Activated CD8-positive, alpha-beta T cell treated with anti-CD3 and anti-CD28 coated beads for 36 hours (primary cell): ENCODE measurements at places on chromosomes 7 and 10.
A peak's percentile ranks its signal among the peaks of the same experiment; 100 is the strongest.

DNA sequence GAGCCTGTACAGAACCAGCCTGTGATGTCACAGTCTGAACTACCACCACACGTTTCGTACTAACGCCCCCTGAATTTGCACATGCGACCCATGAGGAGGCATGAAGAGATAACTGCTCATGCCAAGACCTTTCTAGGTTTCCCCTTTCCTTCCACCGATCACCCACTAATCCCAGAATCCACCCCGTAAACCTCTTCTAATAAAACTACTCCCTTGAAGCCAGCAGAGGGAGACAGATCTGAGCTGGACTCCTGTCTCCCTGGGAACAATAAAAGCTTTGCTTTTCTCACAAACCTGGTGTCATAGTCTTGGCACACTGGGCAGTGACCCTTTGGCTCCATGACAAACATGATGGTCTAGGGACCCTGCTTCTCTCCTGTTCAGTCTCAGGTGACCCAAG lies 144.5 kb downstream of the FRMD4A start:
- peak; percentile 2 for DNase-seq

DNA sequence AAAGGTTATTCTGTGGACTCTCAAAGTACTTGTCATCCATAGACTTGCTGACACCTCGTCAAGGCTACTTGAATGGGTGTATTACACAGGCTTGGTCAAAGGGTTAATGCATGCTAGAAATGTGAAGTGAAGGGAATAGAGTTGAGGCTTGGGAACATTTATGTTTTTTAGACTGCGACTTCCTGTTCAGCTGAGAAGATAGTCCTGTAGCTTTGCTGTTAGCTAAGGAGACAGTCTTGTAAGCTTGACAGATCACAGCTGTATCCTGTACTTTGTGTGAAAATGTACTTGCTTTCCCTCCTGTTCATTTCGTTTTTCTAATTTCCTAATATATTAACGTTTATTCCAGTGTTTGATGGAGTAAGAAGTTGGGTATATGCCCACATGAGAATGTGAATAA lies 52.1 kb downstream of the ADD3 start:
- no peak for DNase-seq

- no peak for DNase-seq
Observed at GRCh38 chr7:101195884-101196283, 5.0 kb downstream of the MOGAT3 start.

- no peak for DNase-seq
Observed at GRCh38 chr7:65812281-65812680, 60.6 kb upstream of the VKORC1L1 start.

DNA sequence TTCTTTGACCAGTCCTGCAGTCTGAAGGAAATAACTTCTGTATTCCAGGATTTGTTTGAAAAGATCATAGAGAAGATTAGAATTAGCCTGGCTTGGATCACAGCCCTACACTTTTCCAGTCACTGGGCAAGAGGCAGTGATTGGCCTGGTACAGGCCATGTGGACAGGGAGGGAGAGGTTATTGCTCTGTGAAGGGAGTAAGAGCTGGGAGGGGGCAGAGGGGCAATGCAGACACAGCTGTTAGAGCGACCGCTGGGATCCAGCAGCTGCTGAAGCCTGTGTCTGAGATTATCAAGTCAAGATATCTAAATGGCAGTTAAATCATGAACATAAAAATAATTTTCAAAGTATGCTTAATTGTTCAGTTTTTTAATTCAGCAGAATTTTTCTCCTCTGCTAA lies 257.3 kb downstream of the SDK1 start:
- no peak for DNase-seq

GRCh38 chr7:31362401-31362800 lies 21.9 kb upstream of the NEUROD6 start:
- no peak for DNase-seq

DNA sequence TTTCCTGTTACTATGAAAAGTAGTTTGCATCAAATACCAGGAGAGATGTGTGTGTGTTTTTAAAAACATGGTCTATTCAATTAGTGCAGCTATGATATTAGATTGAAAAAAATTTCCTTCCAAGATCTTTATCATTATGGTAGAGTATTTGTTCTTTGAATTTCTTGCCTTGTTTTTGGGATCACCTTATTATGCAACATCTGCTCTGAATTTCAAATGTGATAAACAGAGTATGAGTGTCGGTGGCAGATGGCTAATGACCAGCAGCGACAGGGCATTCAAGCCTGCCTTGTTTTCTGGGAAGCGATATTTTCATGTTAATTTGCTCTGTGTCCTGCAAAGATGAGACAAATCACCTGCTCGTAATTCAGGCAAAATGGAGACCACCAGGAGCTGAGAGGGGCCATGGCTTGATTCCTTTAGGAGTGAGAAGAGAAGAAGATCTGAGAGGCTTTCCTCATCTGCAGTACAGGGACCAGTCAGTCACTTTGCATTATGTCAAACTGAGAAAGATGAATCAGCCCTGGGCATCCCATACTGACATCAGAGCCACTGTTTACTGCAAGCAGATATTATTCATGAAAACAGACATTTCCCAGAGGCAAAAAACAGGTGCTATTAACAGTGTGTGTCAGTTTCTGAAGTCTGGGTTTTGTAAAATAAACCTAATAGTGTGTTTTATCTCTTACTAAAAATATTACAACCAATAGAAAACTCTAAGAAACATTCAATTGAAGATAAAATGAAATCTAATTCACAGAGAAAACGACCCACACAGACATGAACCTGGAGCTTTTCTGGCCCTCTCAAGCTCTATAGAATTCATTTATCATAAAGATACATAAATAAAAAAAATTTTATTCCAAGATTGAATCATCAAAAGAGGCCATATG lies 67.6 kb downstream of the CDK6 start:
- peak; percentile 65 for DNase-seq

DNA sequence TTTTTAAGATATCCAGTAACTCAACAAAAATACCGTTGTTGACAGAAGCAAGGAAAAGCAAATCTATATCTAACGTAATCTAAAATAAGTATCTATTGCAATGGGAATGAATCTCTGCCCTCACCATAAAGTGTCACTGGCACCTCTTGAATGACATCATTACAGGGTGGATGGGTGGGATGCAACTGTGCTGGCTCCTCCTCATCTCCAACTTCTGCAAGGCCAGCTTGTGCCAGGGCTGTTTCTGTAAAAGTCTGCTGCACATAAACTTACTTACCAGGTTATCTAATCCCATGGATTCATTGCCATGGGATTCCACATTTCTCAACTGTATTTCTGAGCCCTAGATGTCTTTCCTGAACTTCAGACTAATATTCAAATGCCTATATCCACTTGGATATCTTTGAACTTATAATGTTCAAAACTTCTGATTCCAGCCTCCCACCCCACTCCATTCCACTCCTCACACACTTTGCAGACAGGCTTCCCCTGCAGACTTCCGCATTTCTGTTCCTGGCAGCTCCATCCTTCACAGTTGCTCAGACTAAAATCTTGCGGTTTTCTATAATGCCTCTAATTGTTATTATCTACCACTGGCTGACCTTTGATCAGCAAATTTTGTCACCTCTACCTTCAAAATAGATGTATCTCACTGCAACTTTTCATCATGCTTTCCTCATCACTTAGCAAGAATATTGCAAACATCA lies 10.7 kb downstream of the FGL2 start:
- no peak for DNase-seq

DNA sequence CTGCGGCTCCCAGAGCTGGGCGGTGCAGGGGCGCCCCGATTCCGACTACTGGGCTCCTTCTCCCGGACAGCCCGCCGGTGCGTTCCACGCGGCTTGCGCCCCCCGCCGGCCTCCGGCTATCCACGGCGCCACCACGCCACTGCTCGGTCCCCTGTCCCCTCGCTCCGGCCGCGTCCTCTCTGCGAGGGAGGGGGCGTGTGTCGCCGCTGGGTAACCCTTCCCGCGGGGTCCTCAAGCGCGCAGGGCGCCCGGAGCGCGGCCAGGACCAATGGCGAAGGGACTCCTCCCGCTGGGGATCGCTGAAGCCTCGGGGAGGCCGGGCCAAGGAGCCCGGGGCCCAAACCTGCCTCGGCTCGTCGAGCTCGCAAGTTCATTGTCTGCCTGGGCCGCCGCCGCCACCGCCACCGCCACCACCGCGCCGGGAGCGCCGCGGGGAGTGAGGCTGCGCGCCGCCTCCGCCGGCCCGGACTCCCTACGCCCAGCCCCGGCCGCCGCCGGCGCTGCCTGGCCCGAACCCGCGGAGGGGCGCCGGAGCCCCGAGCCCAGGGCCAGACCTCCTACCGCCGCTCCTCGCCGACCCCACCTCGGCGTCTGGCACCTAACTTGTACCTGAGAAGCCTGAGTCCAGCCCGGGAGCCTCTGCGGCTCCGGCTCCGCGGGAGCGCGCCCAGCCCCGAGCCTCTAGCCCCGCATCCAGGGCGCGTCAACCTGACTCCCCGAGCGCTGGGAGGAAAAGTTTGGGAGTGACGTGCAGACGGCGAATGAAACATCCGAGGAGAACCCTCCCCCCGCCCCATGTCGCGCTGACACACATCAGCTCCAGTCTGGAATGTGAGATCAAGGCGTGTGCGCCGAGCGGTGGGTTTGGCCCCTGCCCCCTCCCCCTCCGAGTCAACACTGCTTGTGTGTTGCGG lies at the start of gene CHST15:
Gene CHST15, minus strand, starts transcription at position 739 of the 914 bp plus-strand sequence. CDS start 47,386 bp downstream, outside the sequence.
- peak; percentile 17 for DNase-seq

- no peak for DNase-seq
Observed at GRCh38 chr7:136058546-136058945, 81.4 kb upstream of the MTPN start.

DNA sequence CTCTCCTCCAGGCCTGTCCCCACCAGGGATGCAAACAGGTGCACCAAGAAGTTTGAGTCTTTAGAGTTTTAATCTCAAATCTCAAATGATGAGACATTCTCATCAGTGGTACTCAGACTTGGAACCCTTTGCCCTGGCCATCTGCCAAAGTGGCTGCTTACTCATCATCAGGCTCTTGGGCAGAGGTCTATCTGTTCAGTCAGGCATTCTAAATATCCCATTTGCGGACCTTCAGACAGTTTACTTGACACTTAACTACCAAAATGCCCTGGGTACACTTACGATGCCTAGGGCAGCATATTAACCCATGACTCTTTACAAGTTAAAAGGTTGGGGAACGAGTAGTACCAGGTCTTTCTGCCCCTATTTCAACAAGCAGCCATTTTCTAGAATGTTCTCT lies 61.2 kb upstream of the YAE1 start:
- DNase-seq = peak; percentile 39

GRCh38 chr7:107644309-107644974 lies 16.2 kb upstream of the SLC26A4 start:
- no peak for DNase-seq

GRCh38 chr10:93745408-93746065 lies 12.2 kb upstream of the LGI1 start:
- DNase-seq = no peak

DNA sequence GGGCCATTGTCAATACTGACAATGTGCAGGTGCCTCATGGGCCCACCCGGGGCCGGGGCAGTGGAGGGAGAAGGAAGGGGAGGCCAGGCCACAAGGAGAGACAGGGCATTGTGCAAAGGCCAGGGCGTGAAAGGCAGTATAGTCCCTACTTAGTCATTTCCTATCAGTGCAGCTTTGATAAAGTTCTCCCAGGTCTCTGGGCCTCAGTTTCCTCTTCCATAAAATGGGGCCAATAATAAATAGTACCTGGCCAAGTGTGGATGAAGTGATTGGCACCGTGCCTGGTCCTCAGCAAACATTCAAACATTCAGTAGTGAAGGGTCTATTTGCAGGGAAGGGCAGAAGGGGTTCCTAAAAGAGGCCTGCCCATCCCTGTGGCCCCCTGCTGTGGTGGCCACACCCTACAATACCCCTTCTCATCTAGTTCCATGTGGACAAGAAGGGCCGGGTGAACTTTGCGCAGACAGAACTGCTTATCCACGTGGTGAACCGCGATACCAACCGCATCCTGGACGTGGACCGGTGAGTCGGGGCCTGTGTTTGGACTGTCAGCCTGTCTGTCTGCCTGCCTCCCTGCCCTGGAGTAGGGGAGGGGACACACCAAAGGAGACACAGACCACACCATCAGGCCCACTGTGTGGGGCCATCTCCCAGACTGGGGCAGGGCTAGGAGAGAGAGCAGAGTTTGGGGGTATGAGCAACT lies 36.9 kb upstream of the VSIR start:
- DNase-seq = no peak

GRCh38 chr10:133307776-133308420 lies 774 bp downstream of the TUBGCP2 start:
- peak; percentile 97 for DNase-seq

DNA sequence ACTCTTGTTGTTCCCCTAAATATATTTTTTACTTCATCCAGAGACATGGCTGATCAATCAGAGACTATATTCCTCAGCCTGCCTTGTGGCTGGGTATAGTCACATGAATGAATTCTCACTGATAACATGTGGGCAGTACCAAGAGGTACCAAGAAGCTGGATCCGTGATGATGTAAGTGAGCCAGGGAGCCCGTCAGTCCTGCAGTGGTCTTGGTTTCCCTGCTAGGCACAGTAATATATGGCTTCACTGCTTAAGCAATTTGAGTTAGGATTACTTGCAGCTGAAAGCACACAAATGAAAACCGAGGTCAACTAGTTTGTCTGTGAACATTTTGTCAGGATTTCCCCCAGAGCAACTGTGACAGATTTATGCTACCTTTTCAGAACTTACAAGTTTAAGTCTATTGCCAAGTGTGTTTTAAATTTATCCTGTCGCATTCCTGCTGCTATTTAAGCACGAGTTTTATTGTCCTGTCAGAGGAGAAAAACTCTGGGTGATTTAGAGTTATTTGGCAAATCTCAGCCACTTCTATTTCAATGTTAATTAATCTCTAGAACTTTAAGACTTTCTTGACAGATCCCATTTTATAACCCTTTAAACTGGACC lies 381.8 kb downstream of the PHF14 start:
- no peak for DNase-seq

DNA sequence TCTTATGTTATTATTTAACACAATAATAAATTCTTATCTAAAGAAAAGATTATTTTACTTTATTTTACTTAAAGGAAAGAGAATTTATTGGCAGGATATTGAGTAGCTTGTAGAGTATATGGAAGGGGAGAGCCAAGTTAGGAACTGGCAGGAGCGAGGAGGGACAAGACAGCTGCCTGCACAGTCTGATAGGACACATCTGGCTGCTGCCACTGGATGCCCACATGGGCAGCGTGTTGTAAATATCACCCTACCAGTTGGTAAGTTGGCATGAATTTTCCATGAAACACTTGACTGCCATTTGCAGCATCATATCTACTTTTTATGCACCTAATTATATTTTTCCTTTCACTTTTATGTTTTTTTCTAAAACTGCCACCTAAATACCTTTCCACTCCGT lies 19.6 kb downstream of the SRI start:
- DNase-seq = no peak

GRCh38 chr7:12588259-12588904 lies 17.9 kb downstream of the SCIN start:
- DNase-seq = no peak

- DNase-seq = no peak
Observed at GRCh38 chr10:45155784-45156183, 155.1 kb downstream of the ZNF22 start.

- DNase-seq = no peak
Observed at GRCh38 chr7:120170834-120171233, 102.1 kb upstream of the KCND2 start.

DNA sequence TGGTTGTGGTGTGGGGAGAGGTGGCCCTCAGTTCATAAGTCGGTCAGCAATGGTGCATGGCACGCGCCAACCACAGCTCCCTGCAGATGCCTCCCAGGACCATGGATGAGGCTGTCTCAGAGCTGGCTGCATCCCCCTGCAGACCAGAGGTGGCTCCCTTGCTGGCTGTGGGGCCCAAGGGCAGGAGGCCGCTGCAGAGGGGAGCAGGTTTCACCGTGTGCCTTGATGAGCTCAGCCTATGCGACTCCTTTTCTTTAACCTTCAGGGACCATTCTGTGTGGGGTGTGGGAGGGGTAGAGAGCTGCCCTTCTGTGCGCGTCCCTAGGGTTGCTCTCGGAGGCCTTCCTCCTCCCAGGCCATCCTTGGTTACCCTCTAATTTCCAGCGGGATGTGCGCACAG lies 152.4 kb downstream of the ACTR3B start:
- no peak for DNase-seq
